HT-29 (cell line): ENCODE measurements at places on chromosomes 12 and 14. TPM values are rescaled to one million over a fixed set of nuclear protein-coding genes. Genes with fewer than 3 reads are reported as not detected.

AVPR1A gene
- total RNA-seq, result not detected in 2 replicates

DNA sequence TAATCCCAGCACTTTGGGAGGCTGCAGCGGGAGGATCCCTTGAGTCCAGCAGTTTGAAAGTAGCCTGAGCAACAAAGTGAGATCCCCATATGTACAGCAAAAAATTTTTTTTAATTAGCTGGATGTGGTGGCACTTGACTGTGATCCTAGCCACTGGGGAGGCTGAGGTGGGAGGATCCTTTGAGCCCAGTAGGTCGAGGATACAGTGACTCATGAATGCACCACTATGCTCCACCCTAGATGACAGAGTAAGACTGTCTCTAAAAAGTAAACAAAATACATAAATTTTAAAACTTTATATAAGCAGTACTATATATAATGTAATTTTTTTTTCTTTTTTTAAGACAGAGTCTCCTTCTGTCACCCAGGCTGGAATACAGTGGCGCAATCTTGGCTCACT lies 115.4 kb downstream of the ESR2 start:
- no peak for DNase-seq

- DNase-seq, result no peak
Observed at GRCh38 chr14:55781046-55781445, 201.0 kb downstream of the KTN1 start.

DNA sequence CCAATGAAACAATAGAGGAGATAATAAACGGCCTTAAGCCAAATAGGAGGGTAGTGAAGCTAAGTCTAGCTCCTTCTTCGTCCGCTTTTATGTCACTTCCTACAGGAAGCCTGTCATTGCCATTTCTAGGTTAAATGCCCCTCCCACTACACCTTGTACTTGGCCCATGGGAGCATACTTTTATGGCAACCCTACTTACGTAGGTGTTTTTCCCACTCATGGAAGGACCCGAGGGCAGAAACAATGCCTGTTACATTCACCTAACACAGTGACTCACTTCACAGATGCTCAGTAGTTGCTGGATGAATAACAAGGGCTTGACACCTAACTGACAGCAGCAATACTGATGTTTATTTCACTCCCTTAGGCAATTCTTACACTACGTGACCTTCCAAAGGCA lies 44.5 kb downstream of the ALKBH1 start:
- DNase-seq, result no peak

DNA sequence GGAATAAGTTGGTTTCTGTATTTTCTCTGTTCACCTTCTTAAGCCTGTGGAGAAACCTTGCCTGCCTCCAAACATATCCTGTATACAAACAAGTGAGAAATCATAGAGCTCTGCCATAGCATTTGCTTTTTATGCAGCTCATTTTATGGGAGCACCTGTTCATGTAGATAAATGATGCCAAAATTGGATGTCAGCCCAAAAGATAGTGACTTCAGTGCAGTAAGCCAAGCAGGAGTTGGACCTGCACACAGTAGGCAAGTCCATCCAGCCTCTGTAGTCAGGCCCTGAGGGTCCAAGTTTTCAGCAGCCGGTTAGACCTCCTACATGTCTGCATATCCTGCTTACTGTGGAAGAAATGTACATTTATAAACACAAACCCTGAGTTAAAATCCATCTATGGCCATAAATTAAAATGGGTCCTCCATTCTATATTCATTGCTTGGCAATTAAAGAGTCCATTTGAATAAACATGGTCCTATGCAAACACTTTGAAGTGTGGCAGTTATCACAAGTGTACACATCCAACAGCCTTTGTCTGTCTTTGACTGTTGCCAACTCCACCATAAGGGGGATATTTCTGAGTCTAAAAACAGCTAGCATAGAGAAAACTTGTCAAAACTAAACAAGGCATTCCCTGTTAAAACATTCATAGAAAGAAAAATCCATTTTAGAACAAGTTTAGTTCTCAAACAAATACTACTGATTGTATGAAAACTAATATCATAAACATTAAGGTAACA lies 847.8 kb downstream of the RPS29 start:
- no peak for DNase-seq
